ENCODE measurements at places on chromosomes 11 and 22.

DNA sequence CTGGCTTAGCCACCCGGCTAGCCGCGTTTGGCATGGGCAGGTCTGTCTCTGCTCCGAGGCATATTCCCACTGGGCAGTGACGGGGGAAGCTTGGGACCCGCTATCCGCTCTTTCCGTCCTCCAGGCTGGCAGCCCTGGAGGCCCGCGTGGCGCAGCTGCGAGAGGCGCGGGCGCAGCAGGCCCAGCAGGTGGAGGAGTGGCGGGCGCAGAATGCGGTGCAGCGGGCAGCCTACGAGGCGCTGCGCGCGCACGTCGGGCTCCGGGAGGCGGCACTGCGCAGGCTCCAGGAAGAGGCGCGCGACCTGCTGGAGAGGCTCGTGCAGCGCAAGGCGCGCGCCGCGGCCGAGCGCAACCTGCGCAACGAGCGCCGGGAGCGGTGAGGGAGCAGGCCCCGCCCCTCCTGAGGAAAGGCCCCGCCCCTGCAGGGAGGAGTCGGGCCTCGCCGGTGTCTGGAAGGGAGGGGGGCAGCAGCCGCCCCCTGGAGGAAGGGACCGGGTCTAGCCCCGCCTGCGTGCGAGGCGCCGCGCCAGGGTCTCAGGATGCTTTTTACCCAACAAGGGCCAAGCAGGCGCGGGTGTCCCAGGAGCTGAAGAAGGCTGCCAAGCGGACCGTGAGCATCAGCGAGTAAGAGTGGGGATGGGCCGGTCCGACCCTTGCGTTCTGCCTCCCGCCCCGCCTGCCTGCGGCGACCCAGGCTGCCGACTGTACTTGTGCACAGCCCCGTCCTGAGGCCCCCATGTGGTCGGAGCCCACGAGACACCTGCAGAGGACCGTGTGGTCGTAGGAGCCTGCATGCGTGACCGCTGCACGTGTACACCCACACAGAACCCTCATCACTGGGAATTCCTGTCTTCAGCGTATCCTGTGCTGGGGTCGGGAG is 7.9 kb downstream of the ATG16L2 start:
- peak; percentile 56 for DNase-seq

DNA sequence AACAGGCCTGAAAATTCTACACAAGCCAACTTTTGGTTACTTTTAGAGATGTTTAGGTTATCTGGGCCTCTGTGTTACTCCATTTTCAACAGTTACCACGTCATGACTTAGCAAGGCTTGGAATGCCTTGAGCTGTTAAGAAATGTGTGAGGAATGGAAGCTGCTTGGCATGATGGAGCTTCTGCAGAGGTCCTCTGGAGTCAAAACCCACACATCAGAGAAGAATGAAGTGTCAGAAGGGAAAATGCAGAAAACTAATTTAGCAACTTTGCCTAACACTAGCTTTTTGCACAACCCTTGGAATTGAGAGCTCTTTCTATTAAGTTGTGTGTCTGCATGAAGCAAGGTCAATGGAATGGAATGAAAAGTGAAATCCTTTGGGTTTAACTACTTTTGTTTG is 27.4 kb downstream of the FAT3 start:
- DNase-seq, result no peak

GRCh38 chr11:60912851-60913528 is 968 bp upstream of the TMEM109 start:
- no peak for DNase-seq

GRCh38 chr11:25794804-25795203 is 537.1 kb upstream of the ANO3 start:
- no peak for DNase-seq

DNA sequence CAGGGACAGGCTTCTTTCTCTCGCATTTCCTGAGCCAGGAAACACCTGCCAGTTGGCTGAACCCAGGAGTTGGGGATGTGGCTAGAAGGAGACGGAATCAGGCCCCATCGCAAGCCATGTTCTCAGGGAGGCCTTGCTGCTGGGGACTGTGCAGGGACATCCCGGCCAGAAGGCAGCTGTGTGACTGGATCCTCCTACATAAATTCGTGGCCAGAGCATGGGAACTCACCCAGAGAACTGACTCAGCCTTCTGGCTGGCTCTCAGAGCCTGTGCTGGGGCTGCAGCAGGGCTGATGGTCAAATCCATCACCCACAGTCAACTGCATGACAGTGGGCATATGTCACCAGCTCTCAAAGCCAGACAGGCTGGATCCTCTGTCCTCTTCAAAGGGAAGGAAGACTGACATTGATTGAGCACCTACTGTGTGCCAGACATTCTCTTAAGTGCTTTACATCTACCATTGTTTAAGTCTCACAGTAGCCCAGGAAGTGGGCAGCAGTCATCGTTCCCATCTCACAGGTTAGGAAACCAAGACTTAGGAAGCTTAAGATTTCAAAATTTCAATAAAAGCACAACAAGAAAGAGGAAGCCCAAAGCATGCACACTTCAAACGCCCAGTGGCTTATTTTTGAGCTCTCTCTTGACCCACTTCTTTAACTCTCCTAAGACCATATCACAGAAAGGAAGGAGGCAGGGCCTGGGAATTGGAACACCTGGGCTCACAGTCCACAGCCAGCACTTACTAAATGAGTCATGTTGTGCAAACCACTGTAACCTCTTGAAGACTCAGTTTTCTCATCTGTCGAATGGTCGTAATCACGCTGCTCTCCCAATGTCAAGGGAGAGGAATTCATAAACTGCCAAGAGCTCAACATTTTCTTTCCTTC is 30.9 kb upstream of the CACNG2 start:
- DNase-seq, result no peak

DNA sequence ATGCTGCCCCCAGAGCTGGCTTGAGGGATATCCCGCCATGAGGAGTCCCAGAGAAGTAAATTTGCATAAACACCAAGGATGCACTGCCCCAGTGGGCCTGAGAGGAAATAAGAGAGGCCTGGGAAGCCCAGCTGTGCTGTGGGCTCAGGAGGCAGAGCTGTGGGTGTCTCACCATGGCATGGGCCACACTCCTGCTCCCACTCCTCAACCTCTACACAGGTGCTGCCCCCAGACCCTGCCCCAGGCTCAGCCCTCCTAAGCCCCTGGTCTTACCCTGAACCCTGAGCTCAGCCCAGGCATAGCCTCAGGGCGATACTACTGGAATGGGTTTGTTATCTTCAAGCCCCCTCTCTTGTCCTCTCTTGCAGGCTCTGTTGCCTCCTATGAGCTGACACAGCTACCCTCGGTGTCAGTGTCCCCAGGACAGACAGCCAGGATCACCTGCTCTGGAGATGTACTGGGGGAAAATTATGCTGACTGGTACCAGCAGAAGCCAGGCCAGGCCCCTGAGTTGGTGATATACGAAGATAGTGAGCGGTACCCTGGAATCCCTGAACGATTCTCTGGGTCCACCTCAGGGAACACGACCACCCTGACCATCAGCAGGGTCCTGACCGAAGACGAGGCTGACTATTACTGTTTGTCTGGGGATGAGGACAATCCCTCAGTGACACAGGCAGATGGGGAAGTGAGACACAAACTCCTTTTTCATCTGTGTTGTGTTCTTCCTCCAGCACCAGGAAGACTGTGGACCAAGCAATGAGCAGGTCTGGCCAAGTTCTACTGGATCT is 59.9 kb downstream of the GGTLC2 start:
- DNase-seq, result no peak

- no peak for DNase-seq
Measured at GRCh38 chr22:48739348-48740085, 1088.2 kb downstream of the BRD1 start.

DNA sequence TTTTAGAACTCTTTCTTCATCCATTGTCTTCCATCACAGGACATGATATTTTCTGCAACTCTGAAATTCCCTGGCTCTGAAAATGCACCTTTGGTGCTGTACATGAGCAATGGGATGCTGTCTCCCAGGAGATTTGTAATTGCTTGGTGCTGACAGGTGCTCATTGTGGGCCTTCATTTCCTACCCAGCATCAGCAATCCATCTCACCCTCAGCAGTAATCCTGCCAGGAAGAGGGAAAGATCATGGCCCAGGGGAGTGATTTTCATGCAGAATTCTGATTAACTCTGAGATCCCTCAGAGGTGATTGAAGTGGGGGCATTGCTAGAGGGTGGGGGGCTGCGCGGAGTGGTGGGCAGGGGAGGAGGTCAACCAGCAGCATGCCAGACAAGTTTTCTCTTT is 651.7 kb downstream of the NELL1 start:
- no peak for DNase-seq

- DNase-seq, result no peak
Measured at GRCh38 chr11:75878933-75879332, 63.9 kb downstream of the UVRAG start.

DNA sequence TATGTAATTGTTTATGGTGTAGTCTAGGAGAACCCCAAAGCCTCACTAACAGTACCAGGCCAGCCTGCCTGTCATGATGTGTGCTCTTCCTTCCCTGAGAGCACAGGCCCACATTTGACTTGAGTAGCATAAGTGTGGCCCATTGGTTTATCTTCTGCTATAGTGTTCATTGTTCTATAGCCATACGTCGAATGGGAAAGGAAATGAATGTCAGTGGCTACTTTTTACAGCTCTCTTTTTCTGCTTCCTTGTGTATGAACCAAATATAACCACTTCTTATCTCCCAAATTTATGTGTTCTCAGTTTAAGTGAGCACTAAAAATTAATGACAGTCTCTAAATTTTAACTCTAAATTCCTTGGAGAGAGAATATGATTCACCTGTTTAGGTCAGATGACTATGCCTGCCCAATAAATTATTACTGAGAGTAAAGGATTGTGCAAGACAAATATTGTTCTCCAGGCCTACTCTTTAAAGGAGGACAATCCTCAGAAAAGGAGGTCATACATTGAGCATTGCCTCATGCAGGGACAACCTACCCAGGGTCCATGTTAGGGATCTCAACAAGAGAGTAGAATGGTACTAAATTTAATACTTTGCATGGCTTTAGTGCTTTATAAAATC is 222.9 kb upstream of the ARHGAP20 start:
- DNase-seq, result no peak

GRCh38 chr11:115104851-115105453 is 399.3 kb downstream of the CADM1 start:
- DNase-seq, result no peak

GRCh38 chr11:76231121-76231738 is 24.9 kb upstream of the WNT11 start:
- no peak for DNase-seq

DNA sequence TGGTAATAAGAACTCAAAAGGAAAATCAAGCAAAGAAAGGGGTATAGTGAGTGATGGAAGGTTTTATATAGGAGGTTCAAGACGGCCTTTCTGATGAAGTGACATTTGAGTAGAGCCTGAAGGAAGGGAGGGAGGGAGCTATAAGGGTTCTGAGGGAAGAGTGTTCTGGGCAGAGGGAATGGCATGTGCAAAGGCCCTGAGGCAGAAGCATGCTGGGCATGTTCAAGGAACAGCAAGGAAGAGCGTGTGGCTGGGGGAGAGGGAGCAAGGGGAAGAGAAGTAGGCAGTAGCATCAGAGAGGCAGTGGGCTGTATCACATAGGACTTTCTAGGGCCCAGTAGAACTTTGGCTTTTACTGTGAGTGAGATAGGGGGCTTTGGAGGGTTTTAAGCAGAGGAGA is 108.9 kb upstream of the NAV2 start:
- no peak for DNase-seq

Measured in stimulated activated CD8-positive, alpha-beta memory T cell treated with anti-CD3 and anti-CD28 coated beads, Interleukin-15, amount 100 ng/mL, for 24 hours (primary cell).